ENCODE measurements at places on chromosomes 1 and 21. TPM values are rescaled to one million over a fixed set of nuclear protein-coding genes. Genes with fewer than 3 reads are reported as not detected.

DNA sequence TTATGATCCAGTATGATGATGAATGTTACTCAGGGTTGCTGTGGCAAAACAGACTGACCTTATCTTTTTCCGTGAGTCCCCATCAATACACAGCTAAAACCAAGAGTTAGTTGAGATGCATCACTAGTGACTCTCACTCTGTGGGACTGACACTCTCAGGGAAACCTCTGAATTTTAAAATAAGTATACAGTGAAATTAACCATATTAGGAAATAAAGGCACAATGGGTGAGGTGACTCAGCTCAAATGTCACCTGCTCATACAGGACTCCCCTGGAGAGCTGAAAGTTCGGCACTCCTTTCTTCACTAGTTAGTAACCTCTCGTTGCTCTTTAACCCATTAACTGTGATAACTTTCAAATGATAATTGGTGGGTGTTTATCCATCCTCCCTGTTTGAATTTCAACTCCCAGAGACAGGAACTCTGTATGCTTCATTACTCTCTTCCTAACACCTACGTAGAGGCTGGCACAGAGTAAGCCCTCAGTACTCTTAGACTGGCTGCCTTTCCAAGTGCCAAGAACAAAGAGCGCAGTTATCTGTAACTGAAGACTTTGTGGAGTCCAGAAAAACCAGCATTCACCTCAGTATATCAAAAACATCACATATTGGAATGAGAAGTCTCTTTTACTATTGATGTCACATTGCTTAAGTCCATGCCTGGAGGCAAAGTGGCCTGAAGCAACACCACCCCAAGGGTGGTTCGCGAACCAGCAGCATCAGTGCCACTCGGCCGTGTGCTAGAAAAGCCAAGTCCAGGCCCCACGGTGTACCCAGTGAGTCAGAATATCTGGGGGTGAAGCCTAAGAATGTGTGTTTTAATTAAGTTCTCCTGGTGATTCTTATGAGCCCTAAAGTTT, 91.1 kb downstream of the NIBAN1 start:
- no peak overlapping the region for H3K4me3 ChIP-seq
- H3K36me3 ChIP-seq, result peaks cover 24% of the 10 kb centered on the region
- peak; percentile 32 for DNase-seq
- H3K4me1 ChIP-seq, result peaks cover 32% of the 10 kb centered on the region
- peaks cover 6% of the 10 kb centered on the region for H3K27me3 ChIP-seq

TLR5 gene
- total RNA-seq, result 0.56 TPM

FCRL4 gene
- total RNA-seq, result not detected

DNA sequence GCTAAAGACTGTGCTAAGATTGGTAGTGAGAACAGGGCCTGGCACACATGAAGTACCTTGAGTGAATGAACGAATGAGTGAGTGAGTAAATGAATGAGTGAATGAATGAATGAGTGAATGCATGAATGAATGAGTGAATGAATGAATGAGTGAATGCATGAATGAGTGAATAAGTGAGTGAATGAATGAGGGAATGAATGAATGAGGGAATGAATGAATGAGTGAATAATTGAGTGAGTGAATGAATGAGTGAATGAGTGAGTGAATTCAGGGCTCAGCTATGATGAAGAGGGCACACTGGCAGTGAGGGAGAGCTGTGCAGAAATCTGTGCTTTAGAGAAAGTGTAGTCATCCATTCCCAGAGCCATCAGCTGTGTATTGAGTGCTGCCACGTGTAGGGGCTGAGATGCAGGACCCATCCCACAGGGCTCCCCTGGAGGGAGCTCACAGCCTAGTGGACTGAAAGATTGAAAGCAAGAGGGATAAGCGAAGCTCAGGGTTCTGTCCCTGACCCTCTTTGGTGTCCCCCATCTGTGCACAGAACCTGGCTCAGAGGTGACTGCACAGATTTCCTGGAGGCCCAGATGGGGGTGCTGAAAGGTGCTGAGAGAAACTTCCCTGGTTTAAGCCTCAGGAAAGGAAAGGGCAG, 217.9 kb upstream of the VAMP3 start:
- H3K27ac ChIP-seq, result no peak overlapping the region
- no peaks in the 10 kb centered on the region for H3K36me3 ChIP-seq
- peaks cover 11% of the 10 kb centered on the region for H3K27me3 ChIP-seq
- no peak overlapping the region for H3K4me3 ChIP-seq
- DNase-seq, result peak; percentile 23

DNAJC28 gene
- 0.43 TPM for total RNA-seq

CCDC24 gene
- 1.2 TPM for total RNA-seq

SLC5A9 gene
- not detected for total RNA-seq
